ENCODE measurements at places on chromosomes 4 and X. TPM values are rescaled to one million over a fixed set of nuclear protein-coding genes. Genes with fewer than 3 reads are reported as not detected.
A peak's percentile ranks its signal among the peaks of the same experiment; 100 is the strongest.

GRCh38 chr4:145609481-145610427 is 9.4 kb upstream of the MMAA start:
- peak; percentile 86 for DNase-seq

GRCh38 chrX:109629310-109629709 is 4.3 kb upstream of the KCNE5 start:
- no peak for DNase-seq

GRCh38 chr4:4362991-4363697 is 23.8 kb upstream of the NSG1 start:
- DNase-seq = no peak

DNA sequence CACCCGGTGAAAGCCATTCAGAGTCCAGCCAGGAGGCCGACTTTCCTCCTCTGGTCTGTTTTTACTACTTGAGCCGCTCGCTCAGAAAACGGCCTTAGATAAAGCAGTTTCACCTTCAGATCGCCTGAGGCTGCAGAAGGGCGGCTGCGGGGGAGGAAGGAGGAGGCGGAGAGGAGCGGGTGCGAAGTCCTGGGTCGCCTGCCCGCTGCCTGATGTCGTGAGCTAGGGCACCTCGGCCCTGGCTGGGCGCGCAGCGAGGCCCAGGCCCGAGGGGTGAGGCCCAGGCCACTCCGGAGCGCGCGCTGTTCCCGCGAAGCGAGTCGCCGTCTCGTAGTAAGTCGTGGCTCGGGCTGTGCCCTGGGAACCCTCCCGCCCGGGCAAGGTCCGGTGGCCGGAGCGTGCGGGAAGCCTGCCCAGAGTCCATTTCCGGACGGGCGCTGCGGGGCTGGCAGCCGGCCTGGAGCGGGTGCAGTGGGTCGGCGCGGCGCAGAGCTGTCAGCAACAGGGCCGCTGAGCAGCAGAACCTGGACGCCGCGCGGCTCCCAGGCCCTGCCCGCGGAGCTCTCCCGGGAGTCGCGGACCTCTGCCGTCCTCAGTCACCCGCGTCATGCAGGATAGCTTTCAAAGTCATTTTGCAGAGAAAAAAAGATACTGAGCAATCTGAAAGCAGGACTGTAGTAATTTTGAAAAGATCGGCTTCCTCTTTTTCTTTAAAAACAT is 18.6 kb downstream of the TRIM2 start:
- DNase-seq = peak; percentile 76

The SH3D19 gene
- 159 TPM for total RNA-seq

The TLR10 gene
- 37.1 TPM for total RNA-seq
